COLO829 (cell line): ENCODE measurements at places on chromosomes 4 and X.
A peak's percentile ranks its signal among the peaks of the same experiment; 100 is the strongest.

GRCh38 chrX:43958529-43958928 is 14.7 kb downstream of the NDP start:
- DNase-seq: peak; percentile 61

- no peak for DNase-seq
Measured at GRCh38 chr4:180947425-180947824, 1295.8 kb upstream of the TENM3 start.

GRCh38 chr4:88907478-88907877 is 149.5 kb downstream of the FAM13A start:
- no peak for DNase-seq

- no peak for DNase-seq
Measured at GRCh38 chr4:1517592-1518411, 111.6 kb upstream of the NKX1-1 start.

DNA sequence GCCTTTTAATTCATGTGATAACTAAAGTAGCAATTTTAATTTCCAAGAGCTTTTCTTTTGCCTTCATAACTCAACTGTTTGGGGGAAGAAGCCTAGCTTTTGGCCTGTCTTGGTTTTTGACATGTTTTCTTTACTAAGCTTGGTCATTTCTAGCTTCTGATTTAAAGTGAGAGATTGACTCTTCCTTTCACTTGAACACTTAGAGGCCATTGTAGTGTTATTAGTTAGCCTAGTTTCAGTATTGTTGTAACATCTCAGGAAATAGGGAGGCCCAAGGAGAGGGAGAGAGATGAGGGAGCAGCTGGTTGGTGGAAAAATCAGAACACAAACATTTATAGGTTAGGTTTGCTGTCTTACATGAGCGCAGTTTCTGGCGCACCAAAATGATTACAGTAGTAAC is 44.8 kb downstream of the DCLK2 start:
- DNase-seq: no peak

GRCh38 chr4:74370912-74371311 is 6.0 kb downstream of the EREG start:
- DNase-seq: peak; percentile 47

GRCh38 chr4:71333960-71334359 is 4.9 kb upstream of the SLC4A4 start:
- DNase-seq: no peak

- DNase-seq: no peak
Measured at GRCh38 chrX:8832582-8833378, 31.6 kb upstream of the FAM9A start.

GRCh38 chr4:88078579-88078978 is 71.1 kb downstream of the PKD2 start:
- DNase-seq: no peak

- no peak for DNase-seq
Measured at GRCh38 chr4:174707051-174707676, 121.9 kb downstream of the GLRA3 start.

DNA sequence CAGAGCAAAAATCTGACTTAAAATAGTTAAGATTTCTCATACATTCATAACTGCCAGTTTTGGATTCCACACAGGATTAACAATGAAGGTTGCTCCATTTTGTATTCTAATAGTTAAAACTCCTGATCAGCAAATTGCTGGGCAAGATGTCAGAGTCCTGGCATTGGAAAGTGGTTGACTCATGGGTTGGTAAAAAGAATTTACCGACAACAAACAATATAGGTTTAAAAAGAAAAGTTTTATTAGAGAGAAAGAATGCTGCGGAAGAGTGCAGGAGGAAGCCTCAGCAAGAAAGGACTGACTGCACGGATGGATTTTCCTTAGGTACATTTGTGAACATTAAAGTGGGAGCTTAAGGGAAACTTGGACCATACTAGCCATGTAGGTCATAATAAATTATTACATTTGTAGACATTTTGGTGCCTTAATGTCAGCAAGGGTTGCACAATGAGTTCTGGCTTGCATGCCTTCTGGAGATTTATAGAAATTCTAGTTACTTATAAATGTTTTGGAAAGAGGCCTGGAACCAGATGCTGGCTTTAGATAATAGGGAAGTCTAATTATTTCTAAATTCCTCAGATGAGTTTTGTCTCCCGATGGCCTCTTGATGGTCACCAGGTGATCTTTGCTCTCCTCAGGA is 25.4 kb upstream of the IL2 start:
- DNase-seq: no peak

- peak; percentile 77 for DNase-seq
Measured at GRCh38 chrX:13223868-13224567, 95.8 kb downstream of the ATXN3L start.

- peak; percentile 59 for DNase-seq
Measured at GRCh38 chrX:45766981-45767501, 566.4 kb upstream of the DIPK2B start.

DNA sequence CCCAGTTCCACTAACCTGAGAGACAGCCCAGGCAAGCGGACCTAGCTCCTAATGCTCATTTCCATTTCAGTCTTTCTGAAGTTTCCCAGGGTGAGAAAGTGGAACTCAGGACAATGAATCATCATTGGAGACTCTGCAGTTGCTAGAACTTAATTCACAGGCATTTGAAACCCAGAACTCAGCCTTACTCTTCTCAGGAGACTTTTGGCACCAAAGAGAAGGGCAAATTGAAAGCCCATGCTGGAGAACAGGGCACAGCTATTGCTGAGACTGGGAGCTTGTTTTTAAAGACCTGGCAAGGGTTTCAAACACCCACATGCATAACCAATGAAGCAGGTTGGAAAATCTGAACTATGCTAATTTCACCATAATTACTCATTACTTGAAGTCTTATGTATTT is 36.0 kb downstream of the BST1 start:
- no peak for DNase-seq

GRCh38 chr4:109302361-109303139 is at the start of gene COL25A1:
Gene COL25A1, minus strand, starts transcription at chr4:109302658.
- DNase-seq: peak; percentile 58

DNA sequence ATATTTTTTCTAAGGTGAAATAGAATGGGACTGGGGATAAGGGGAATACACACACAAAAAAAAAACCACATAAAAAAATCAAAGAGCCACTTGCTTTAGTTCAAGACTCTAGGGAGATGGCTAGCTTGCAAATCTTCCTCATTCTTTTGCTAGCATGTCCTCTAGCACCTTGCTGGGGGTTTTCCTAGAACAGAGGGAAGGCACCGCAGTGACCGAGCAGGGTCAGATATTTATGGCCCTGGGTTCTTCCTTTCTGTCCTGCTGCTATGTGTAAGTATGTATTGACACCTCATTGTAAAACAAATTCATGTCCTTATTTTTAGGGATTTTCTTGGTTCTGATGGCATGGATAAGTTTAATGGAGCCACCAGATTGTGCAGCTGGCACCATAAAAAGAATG is 81.2 kb downstream of the SHISA3 start:
- no peak for DNase-seq
